ENCODE measurements at places on chromosomes 12 and 14.
A peak's percentile ranks its signal among the peaks of the same experiment; 100 is the strongest.

- ATAC-seq: no peak
Observed at GRCh38 chr14:32648434-32648833, 290.2 kb upstream of the NPAS3 start.

GRCh38 chr14:36478782-36479181 is 41.2 kb downstream of the NKX2-1 start:
- no peak for ATAC-seq

DNA sequence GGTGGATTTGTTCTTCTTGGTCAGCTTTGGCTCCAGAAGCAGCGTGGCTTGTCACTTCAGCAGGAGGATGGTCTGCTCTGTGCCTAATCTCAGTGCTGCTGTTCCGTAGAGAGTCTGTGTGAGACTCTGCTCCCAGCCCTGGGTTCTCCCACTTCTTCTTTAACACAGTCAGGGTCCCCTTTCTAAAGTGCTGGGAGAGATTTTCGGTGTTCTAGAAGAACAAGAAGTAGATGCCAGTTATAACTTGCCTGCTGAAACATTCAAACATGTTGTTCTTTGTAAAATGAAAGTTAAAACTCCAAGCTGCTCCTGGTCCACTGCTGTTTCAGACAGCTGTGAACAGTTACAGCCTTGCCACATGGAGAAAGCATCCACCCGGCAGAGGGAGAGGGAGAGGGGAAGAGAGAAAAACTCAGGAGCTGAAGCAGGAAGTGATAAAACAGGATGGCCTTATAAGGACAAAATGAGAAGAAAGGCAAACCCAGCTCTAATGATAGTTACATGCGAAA is 55.2 kb upstream of the CERS5 start:
- ATAC-seq: peak; percentile 90

GRCh38 chr12:1929985-1930802 is 11.7 kb upstream of the CACNA2D4 start:
- no peak for ATAC-seq

GRCh38 chr12:94851396-94852028 is 152.0 kb downstream of the NDUFA12 start:
- ATAC-seq: no peak

DNA sequence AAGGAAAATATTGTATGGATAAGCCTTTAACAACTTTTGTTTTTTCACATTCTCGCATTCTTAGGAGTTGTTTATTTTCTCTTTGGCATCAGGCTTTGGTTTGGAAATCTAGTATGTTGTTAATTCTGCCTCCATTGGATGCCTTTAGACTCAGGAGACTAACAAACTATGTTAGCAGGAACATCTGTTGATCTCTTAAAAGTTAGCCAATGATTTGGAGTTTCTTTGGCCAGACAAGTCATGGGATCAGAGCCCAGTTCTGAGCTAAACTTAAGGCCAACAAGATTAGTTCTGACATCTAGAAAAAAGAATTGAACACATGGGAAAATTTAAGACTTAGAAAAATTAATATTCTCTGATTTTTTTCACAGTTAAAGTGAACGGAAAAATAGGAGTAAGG is 35.3 kb upstream of the STRAP start:
- ATAC-seq: no peak

- no peak for ATAC-seq
Observed at GRCh38 chr14:99668307-99669295, 15.5 kb upstream of the CYP46A1 start.

- no peak for ATAC-seq
Observed at GRCh38 chr14:93977790-93978581, 1.6 kb upstream of the ASB2 start.

DNA sequence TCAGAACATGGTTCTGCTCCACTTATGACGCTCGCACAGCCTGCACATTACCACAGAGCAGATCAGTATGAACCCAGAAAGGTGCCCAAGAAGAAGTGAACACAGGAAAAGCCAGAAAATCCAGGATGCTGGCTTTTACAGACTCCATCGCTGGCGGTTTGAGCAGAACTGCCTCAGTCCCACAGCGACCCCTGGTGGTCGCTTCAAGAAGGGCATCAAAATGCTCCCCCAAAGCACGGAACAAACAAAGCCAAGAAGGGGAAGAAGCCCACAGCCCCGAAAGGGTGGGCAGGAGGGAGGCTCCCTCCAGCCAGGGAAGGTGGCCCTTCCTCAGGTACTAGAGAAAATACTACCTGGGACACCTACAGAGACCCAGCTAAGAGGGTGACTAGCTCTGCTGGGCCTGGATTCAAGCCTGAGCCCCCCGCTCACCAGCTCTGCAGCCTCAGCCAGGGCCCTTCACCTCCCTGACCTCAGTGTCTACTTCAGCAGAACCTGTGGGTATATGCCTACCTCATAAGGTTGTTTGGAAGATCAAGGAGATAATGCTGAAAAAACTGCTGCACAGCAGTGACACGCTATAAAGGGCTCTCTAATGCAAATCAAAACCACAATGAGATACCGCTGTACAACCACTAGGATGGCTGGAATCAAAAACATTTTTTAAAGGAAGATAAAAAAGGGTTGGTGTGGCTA is 98.1 kb downstream of the NCOR2 start:
- ATAC-seq: no peak
